ENCODE measurements at places on chromosomes 6 and 20. TPM values are rescaled to one million over a fixed set of nuclear protein-coding genes. Genes with fewer than 3 reads are reported as not detected.

Gene RBL1
- total RNA-seq = 5.8 TPM

Gene SLC22A2
- not detected for total RNA-seq

Gene CALHM5
- 8.9 TPM for total RNA-seq

Gene RNF182
- not detected for total RNA-seq

Gene CUL7
- 30.5 TPM for total RNA-seq

Gene CD109
- 13.4 TPM for total RNA-seq

Gene GSTA3
- total RNA-seq = not detected

Gene HDAC2
- total RNA-seq = 61.6 TPM

Gene VSX1
- not detected for total RNA-seq

Gene ZNF391
- total RNA-seq = 1.3 TPM

Gene KIF6
- total RNA-seq = not detected

Gene CCDC167
- 69.3 TPM for total RNA-seq

Gene WFDC2
- not detected for total RNA-seq

Gene LY6G6F
- total RNA-seq = not detected

Gene GJA1
- total RNA-seq = 113 TPM
